EH (cell line): ENCODE measurements at places on chromosomes 16 and 17.
A peak's percentile ranks its signal among the peaks of the same experiment; 100 is the strongest.

DNA sequence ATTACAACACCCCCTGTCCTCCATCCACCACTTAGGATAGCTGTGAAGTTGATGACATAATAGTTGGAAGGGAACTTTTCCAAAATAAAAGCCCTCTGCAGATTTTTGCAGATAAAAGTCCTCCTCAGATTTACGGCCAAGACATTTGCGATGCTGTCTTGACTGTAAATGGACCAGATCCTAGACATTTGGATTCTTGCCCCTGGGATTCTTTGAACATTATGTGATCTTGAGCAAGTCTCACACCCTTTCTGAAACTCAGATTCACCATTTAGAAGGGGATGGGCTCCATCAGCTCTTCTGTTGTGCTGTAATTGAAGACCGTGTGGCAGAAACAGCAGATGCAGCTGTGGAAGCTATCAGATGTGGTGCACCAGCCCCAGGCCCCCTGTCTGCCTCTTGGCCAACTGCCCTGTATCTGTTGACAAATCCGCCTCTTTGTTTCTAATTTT, 153.9 kb upstream of the CACNG3 start:
- no peak for DNase-seq

GRCh38 chr17:62093188-62094155, 28.4 kb upstream of the MED13 start:
- DNase-seq, result peak; percentile 75

DNA sequence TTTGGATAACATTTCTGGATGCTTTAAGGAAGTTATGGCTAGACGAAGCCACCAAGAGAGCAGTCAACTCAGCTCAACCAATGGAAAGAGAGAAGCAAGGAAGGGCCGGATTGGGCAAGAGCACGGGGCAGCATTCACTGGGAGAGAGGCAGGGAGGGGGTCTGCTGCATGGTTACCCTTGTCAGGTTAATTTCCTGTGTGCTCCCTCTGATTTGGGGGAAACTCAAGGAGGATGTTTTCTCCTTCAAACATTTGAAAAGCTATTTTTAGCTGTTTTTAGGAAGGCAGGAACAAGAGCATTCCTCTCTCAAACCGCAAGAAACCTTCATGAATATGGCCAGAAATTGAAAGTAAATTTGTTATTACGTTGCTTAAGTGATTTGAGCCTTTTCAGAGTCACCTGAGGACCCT, 118.5 kb upstream of the ZFHX3 start:
- no peak for DNase-seq

- DNase-seq, result no peak
These were observed 43.0 kb upstream of the TOB1 start for GRCh38 chr17:50908860-50909764.

GRCh38 chr17:50452630-50453300, 15.9 kb downstream of the CHAD start:
- DNase-seq, result peak; percentile 41

GRCh38 chr16:30068750-30069610, 3.4 kb downstream of the ALDOA start:
- DNase-seq, result peak; percentile 35

DNA sequence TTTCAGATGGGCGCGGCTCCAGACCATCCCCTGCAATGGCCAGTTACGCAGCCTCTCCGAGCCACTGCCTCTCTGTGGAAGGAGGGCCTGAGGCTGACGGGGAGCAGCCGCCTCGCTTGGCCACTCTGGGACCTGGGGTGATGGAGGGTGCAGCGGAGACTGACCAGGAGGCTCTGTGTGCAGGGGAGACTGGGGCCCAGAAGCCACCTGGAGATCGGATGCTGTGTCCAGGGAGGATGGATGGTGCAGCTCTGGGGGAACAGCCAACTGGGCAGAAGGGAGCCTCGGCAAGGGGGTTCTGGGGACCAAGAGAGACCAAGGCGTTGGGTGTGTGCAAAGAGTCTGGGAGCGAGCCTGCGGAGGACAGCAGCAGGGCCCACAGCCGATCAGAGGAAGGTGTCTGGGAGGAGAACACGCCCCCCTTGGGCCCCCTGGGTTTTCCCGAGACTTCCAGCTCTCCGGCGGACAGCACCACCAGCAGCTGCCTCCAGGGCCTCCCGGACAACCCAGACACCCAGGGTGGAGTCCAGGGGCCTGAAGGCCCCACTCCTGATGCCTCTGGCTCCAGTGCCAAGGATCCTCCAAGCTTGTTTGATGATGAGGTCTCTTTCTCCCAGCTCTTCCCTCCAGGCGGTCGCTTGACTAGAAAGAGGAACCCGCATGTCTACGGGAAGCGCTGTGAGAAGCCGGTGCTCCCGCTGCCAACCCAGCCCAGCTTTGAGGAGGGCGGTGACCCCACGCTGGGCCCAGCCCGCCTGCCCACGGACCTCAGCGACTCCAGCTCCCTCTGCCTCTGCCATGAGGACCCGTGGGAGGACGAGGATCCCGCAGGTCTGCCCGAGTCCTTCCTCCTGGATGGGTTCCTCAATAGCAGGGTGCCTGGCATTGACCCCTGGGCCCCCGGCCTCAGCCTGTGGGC, 17.4 kb upstream of the ZFPM1 start:
- no peak for DNase-seq

DNA sequence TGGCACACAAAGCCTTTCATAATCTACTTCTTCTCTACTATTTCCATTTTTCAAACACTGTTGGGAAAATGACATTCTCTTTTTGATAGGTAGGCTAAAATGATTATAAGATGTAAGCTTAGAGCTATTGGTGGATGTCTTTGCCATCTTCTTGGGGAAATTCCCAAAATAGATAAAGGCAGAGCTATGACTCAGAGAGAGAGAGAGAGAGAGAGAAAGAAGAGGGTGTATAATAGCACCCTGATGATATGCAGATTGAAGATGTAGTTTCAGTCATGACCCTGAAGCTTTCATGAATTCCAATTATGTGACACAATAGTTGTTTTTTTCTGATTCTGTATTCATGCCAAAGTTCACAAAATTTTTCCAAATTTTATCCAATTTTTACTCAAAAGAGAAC, 529.1 kb downstream of the HS3ST4 start:
- no peak for DNase-seq

- DNase-seq, result peak; percentile 39
These were observed 18.5 kb upstream of the RHOT1 start for GRCh38 chr17:32123782-32124181.
